ENCODE measurements at places on chromosomes 12 and 14. TPM values are rescaled to one million over a fixed set of nuclear protein-coding genes. Genes with fewer than 3 reads are reported as not detected.
A peak's percentile ranks its signal among the peaks of the same experiment; 100 is the strongest.

- no peak for DNase-seq
These were observed 24.1 kb upstream of the ADIPOR2 start for GRCh38 chr12:1666685-1667162.

DNA sequence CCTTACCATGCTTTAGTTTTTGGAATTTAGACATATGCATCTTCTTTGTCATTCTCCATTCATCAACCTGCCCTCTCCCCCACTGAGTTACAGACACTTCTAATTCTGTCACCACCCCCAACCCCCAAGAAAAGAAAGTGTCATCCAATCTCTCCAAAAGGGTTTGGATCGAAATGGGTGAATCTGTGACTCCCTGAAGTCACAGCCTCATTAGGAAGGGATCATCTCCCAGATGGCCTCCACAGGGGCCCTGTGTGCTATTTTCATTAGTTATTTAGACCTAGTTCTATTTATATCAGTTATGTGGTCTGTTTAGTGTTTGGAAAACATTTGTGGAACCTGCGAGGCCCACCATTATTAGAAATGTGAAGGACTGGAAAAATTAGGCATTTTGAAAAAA lies 191.0 kb upstream of the ATP2B1 start:
- DNase-seq = no peak

DNA sequence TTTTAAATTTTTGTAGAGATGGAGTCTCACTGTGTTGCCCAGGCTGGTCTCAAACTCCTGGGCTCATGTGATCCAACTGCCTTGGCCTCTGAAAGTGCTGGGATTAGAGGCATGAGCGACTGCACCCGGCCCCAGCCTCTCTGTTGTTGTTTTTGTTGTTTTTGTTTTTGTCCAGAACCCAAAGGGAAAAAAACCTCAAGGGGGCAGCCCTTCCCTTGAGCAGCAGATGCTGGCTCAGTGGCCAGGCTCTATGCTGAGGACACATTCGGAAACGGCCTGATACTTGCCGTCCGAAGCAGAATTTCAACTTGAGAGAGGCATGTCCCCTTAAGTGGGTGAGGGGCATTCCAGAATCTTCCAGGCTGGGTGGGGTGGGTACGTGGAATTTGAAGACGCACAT lies 6.7 kb downstream of the MVK start:
- DNase-seq = no peak

DNA sequence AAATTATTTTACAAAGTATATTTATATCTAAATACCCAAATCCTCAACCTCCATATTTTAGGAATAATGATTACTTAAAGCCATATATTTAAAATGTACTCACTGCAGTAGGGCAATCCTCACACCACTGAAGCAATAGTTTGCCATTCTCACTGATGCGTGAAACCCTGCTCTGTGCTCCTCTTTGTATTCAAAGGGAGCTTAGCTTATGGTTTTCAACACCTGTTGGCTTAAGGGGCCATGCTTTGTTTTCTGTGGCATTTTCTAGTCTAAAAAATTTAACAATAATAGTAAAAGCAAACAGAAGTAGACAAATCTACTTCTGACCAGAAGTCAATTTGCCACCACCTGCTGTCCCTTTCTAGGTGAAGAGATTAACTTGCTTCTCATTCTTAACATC lies 294.6 kb downstream of the FLRT2 start:
- no peak for DNase-seq

- DNase-seq = peak; percentile 5
These were observed 211.9 kb downstream of the APAF1 start for GRCh38 chr12:98856897-98857540.

GRCh38 chr12:102197789-102198188 lies at the start of gene PMCH:
TSS of gene PMCH (minus strand) at chr12:102197833. CDS start at chr12:102197770, 63 bp downstream.
- peak; percentile 87 for DNase-seq

DNA sequence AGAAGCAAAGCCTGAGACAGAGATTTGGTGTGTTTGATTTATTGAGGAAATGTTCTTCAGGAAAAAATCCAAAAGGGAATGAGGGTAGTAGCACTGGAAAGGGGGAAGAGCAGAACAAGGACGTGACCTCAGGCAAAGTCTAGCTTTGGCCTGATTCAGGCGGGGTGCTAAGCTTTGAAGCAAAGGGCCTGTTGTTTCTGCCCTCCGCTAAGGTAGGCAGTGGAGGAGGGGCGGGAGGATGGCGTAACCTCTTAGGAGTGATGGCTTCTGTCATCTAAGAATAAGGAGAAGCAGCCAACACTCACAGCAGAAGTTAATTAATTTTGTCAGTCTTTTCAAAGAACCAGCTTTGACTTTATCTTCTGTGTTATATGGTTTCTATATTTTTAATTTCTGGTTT lies 20.4 kb downstream of the ABHD12B start:
- DNase-seq = no peak

DNA sequence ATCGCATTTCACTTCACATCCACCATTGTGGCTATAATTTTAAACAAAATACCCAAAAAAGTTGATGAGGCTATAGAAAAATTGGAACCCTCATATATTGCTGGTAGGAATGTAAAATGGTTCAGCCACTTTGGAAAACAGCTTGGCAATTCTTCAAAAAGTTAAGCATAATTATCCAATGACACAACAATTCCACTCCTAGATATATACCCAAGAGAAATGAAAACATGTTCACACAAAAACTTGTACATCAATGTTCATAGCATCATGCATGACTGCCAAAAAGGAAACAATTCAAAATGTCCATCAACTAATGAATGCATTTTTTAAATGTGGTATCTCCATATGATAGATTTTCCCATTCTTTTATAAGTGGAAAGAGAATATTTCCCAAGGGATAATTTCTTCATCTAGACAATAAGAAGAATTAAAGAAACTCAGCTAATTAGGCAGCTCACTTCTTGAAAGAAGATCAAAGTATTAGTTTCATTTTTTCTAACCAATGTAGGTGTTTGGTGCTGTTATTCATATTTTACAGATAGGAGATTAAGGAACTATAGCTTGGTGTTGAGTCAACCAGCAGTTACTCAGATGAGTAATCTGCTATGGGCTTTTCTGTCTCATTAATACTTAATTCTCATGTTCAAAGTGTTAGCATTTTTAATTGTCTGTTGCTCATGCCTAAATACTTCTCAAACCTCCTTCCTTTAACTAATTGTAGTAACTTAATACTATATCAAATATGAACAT lies 32.8 kb downstream of the YEATS4 start:
- DNase-seq = peak; percentile 82

GRCh38 chr12:32906399-32907165 lies 10.0 kb upstream of the PKP2 start:
- DNase-seq = no peak

DNA sequence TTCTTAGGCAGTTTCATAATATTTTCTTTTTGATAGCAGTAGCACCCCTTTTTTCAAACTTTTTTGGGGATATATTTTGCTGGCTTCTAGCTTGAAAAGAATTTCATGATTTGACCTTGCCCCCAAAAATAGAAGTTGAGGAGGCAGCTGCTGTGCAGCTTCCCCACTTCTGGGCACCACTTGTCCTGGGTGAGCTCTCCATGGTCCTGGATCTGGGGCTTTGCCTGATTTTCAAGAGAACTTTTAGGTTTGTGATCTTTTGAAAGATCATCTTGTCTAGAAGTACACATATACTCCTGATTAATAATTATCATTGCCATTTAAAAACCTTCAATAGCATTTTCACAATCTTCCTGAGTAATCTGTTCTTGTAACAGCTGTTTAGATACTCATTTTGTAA lies 271.6 kb downstream of the NPAS3 start:
- peak; percentile 21 for DNase-seq

DNA sequence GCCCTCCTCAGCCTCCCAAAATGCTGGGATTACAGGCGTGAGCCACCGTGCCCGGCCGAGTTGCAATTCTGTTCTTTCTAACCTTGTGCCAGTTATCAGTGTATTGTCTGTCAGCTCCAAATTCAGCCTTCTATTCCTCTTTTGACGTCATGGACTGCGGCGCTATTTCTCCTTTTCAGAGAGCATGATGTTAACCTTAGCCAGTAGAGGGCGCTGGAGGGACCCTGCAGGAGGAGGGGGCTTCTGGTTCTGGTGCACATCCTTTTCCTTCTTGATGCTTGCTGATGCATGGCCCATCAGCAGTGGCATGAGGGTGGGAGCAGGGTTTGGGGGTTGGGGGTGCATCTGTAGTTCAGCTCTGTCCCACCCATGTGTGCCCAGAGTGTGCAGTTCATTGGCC lies 179.3 kb upstream of the RMST start:
- no peak for DNase-seq

- DNase-seq = no peak
These were observed 32.8 kb downstream of the TSHR start for GRCh38 chr14:80988192-80988591.

DNA sequence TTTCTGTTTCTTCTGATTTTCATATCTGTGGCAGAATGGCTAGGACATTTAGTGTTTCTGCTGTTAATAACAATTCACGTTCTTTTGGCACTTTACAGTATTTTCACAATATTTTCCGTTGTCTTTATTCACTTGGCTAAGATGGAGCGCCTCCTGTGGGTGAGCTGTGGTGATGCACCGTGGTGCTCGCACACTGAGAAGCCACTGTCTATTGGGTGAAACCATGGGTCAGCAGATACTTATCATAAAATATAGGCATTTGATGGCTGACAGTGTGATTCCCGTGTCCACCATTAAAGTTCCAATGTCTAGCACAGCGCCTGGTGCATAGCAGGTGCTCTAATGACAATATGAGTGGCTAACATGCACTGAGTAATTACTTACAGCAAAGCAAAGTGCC lies 141.8 kb downstream of the VRK1 start:
- no peak for DNase-seq

- DNase-seq = no peak
These were observed 263.8 kb downstream of the DIO2 start for GRCh38 chr14:79947440-79948054.

DNA sequence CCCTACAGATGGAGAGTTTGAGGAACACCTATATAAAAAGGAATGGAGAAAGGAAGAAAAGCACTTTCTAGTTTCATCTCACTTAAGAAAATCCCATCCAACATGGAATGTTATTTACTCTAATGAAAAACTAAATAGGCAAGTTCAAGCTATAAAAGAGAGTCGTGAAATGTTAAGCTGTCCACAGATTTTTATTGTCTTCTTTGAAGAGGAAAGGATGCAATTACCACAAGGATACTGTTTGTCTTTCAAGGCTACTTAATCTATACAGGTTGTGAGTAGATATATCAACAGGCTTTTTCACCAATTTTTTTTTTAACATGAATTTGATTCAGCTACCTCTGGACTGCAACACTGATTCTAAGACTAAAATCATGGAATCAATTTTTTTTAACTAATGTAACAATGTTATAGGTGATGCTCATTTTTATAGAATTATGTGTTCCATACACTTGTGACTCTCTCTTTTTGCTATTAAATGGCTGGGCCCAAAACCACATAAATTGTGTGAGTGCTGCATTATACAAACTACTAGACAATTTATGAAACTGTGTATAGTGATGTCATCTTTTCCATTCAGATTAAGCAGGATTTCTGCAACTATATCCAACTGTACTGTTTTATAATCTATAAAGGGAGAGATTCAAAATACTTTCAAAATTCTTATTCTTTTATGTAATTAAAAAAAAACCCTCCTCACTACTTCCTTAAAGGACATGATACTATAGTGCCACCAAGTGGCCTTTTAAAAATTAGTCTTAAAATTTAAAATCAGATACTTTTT lies 26.8 kb upstream of the BMAL2 start:
- DNase-seq = peak; percentile 58

The KRR1 gene
- total RNA-seq = 23.2 TPM

The HHIPL1 gene
- 1.2 TPM for total RNA-seq

The TCL1B gene
- total RNA-seq = not detected

The LMNTD1 gene
- not detected for total RNA-seq
